ENCODE measurements at places on chromosomes 5 and 9. TPM values are rescaled to one million over a fixed set of nuclear protein-coding genes. Genes with fewer than 3 reads are reported as not detected.

Gene BAAT
- total RNA-seq, result 0.37 TPM

Gene IFNA21
- total RNA-seq, result not detected

Gene C5orf52
- not detected for total RNA-seq

Gene TRIP13
- 3.5 TPM for total RNA-seq

DNA sequence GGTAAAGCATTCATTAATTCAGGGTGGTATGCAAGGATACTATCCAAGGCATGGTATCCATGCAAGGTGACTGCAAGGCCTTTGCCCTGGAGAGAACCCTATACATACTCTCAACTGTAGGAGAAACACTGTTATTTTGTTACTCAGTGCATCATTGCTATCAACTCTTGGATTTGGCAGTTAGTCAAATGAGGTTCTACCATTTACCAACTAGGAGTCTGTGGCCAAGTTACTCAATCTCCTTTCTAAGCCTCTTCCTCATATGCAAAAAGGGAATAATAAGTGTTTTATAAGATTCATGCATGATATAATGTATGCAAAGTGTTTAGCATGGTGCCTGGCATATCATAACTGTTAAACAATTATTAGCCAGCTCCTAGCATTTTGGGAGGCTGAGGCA, 4.0 kb downstream of the PCDHGC3 start:
- DNase-seq, result no peak

DNA sequence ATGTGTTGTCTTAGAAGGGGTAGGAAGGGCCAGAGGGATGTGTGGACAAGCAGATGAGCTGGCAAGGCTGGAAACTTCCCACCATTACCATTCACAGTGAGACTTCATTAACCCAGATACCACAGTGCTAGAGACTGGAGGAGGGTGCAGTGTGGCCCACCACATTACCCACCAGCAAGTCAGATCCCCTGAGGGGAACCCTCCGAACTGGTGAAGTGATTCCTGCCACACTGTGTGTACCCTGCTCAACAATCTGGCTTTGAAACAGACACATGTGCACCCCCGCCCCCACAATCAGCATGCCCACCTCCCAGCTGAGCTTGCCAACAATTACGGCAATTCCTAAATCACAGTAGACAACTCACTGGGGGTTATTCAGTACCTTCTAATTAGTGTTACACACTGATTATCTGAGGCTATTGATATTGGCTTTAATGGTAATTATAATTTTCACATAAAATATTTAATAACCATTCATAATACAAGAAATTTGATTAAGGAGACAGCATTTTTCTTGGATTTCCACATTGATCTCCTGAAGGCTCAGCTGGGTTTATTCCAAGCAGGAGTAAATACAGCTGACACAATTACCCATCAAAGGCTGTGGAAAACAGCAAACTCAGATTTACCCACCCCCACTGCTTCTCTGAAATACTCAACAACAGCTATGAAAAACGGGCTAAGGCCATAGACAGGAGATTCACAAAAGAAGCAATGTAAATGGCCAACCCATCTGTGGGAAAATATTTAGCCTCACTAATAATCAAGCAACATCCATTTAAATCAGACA, 169.3 kb upstream of the FSTL4 start:
- DNase-seq, result no peak

GRCh38 chr5:164593982-164594381, 1088.6 kb downstream of the MAT2B start:
- no peak for DNase-seq

Gene TUSC1
- total RNA-seq, result 18.6 TPM

Gene LEAP2
- 1.0 TPM for total RNA-seq

DNA sequence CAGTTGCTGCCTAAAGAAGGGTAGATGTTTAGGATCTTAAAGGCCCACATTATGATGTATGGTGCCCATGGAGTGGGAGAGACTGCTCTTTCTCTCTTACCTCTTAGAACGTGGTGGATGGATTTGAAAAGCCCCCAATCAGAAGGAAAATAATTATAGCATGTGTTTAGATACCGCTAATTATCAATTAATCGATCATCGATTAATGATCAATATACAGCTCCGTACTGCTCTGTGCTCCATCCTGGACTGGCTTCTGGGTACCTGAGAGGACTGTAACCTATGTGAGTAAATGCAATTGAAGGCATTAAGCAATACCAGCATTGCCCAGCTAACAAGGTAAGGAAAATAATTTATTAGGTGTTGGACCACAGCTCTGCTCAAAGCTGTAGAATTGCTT, 149.1 kb downstream of the MAST4 start:
- DNase-seq, result no peak
